ENCODE measurements at places on chromosomes 7 and 10. TPM values are rescaled to one million over a fixed set of nuclear protein-coding genes. Genes with fewer than 3 reads are reported as not detected.

ANKRD7 gene
- total RNA-seq, result not detected

NDUFB2 gene
- total RNA-seq, result 166 TPM

PRKG1 gene
- total RNA-seq, result 0.12 TPM

GPR85 gene
- total RNA-seq, result not detected

CDHR3 gene
- total RNA-seq, result 12.0 TPM

NRAP gene
- 0.05 TPM for total RNA-seq

LRIT2 gene
- total RNA-seq, result not detected

ECHDC3 gene
- total RNA-seq, result 27.9 TPM

COL28A1 gene
- total RNA-seq, result 7.3 TPM

- DNase-seq, result no peak
- no peak overlapping the region for H3K27ac ChIP-seq
- no peak overlapping the region for H3K4me3 ChIP-seq
- H3K27me3 ChIP-seq, result no peaks in the 10 kb centered on the region
- no peaks in the 10 kb centered on the region for H3K36me3 ChIP-seq
Measured at GRCh38 chr10:17878896-17879295, 69.7 kb downstream of the MRC1 start.

GRCh38 chr7:113892818-113893217, 26.0 kb downstream of the PPP1R3A start:
- H3K36me3 ChIP-seq, result no peaks in the 10 kb centered on the region
- H3K27me3 ChIP-seq, result no peaks in the 10 kb centered on the region
- H3K27ac ChIP-seq, result no peak overlapping the region
- no peak for DNase-seq

DNA sequence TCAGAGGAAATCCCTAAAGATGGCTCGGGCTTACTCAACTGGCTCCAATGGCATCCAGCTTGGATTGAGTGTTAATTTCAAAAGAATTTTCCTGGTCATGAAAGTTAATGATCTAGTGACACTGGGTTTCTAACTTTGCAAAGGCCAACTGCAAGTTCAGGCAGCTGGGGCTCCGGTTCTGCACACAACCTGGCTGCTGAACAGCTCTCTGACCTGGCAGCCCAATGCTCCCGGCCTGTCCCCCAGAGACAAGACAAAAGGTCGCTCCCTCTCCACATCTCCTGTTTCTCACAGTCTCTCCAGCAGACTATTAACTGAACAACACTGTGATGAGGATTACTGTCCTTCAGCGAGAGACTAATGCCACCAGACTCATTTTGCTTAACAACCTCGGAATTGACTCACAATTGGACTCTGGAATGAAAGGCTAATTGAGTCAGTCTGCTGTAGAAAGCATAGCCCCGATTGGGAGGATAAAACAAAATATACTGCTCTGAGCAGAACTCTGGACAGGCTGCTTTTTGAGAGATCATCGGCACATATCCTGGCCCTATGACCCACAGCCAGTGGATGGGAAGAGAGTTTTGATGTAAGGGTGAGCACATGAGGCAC, 174.5 kb downstream of the GFRA1 start:
- no peak overlapping the region for H3K4me3 ChIP-seq
- no peaks in the 10 kb centered on the region for H3K36me3 ChIP-seq
- no peak for DNase-seq
- no peaks in the 10 kb centered on the region for H3K4me1 ChIP-seq

DNA sequence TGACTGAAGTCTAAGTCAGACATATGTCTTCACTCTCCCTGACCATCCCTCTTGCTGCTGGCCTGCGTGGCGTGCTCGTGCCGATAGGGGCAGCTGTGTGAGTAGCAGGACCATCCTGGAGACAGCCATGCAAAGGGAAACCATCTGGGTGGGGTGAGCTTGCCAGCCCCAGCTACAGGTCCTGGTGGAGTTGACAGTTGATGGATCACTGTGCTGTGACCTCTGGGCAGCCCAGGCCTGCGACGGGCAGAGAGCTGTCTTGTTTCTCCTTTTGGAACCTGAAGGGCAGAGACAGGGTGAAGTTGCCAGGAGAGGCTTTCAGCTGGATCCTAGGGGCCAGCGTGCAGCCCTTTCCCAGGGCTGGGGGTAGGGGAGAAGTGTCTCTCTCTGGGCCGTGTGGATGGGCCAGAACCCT, 44.7 kb downstream of the GRK5 start:
- peaks cover 50% of the 10 kb centered on the region for H3K4me1 ChIP-seq
- no peaks in the 10 kb centered on the region for H3K36me3 ChIP-seq
- H3K4me3 ChIP-seq, result no peak overlapping the region

- H3K27me3 ChIP-seq, result no peaks in the 10 kb centered on the region
- H3K4me3 ChIP-seq, result no peak overlapping the region
- H3K36me3 ChIP-seq, result no peaks in the 10 kb centered on the region
- no peaks in the 10 kb centered on the region for H3K4me1 ChIP-seq
Measured at GRCh38 chr7:158141806-158142518, 445.7 kb downstream of the PTPRN2 start.

GRCh38 chr7:24920451-24921361, 59.3 kb downstream of the OSBPL3 start:
- no peak overlapping the region for H3K27ac ChIP-seq
- H3K27me3 ChIP-seq, result no peaks in the 10 kb centered on the region
- H3K4me1 ChIP-seq, result peaks cover 5% of the 10 kb centered on the region

DNA sequence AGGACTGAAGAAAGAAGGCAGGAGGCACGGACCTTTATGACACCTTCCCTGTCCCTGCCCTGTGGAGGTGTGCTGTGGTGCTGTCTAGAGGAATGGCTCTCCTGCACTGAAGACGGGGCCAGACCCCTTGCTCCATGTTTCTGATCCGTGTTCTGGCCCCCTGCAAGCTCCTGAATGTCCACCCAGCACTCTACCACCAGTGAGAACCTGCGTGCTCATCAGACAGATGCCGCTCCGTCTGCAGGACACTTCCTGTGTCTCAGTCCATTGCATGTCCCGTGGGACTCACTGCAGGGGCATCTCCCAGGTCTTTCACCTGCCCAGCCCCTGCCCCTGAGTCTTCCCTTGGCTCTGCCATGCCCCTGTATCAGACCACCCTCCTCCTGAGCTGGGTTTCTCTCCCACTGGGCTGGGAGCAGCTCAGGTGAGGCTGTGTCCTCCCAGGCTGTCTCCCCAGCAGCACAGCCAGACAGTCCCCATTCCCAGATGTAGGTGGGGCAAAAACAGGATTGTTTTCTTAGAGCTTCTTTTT, 278.3 kb upstream of the ZNF32 start:
- H3K4me1 ChIP-seq, result no peaks in the 10 kb centered on the region
- no peaks in the 10 kb centered on the region for H3K36me3 ChIP-seq
- H3K4me3 ChIP-seq, result no peak overlapping the region

GRCh38 chr7:77403957-77404356, 12.2 kb downstream of the GSAP start:
- no peak overlapping the region for H3K27ac ChIP-seq
- H3K27me3 ChIP-seq, result no peaks in the 10 kb centered on the region
- no peaks in the 10 kb centered on the region for H3K36me3 ChIP-seq
- H3K4me3 ChIP-seq, result no peak overlapping the region
- H3K4me1 ChIP-seq, result peaks cover 11% of the 10 kb centered on the region

- H3K27me3 ChIP-seq, result no peaks in the 10 kb centered on the region
- H3K36me3 ChIP-seq, result no peaks in the 10 kb centered on the region
- DNase-seq, result peak; percentile 81
- peaks cover 15% of the 10 kb centered on the region for H3K4me1 ChIP-seq
- peak within 1 kb of the TSS; percentile 94 for H3K27ac ChIP-seq
Measured at GRCh38 chr7:50564640-50565558, at the start of gene DDC. TSS of gene DDC (minus strand) at chr7:50565405. CDS start at chr7:50544085, 21,320 bp downstream.

DNA sequence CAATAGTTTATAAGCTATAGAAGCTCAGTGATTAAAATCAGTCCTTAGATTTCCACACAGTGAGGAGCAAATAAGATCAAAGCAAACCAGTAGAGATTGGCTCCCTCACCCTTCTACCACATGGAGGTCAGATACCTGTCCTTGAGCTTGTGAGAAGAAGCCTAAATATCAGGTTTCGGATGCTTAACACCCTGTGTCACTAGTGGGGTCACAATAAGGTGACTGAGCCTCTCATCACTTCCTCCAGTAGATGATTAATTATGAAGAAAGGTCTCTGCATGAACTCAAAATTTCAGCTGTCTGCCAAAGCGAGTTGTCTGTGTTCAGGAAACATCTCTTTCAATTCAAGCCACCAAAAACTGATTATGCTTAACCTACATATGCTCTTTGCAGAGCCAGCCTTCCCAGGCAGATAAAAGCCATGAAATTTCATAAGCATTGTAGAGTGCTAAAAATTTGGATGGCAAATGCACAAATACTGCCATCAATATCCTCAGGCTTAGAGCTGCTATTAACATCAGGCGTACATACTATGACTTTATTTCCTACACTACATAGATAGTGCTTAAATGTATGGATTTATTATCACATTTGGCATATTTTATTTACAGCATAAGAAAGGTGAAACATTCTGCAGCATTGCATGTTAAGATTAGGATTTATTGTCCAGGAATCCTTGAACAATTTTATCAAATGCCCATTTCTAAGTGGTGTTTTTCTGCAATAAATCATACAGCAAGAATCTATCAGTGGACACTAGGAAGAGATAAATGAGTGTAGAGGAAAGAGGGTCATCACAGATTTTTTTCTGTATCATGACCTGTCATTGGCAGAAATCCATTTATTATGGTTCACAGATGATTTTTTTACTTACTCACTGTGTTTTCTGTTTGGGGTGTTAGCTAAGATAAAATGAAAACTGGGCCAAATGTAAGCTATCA, 285.1 kb upstream of the SP8 start:
- H3K36me3 ChIP-seq, result no peaks in the 10 kb centered on the region
- no peak for DNase-seq
- H3K27me3 ChIP-seq, result no peaks in the 10 kb centered on the region
- no peaks in the 10 kb centered on the region for H3K4me1 ChIP-seq
- no peak overlapping the region for H3K27ac ChIP-seq

GRCh38 chr10:44186150-44186549, 198.7 kb downstream of the CXCL12 start:
- no peak overlapping the region for H3K4me3 ChIP-seq
- no peak overlapping the region for H3K27ac ChIP-seq

DNA sequence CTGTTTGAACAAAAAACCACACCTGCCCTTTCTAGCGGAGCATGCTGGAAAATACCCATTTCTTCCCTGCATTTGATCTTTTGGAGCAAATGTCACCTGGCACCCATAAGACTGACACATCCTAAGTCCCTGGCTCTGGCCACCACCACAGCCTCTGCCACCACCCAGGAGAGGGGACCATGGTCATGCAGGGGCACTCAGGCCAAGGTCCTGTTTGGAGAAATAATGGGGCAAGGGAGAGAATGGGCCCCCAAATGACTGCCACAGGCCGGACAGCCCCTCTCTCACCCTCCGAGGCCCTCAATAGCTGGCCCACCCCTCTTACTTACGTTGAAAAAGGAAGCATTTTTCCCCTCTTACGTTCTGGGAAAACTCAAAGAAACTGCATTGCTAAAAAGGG, 35.4 kb downstream of the RGS10 start:
- no peaks in the 10 kb centered on the region for H3K36me3 ChIP-seq
- no peaks in the 10 kb centered on the region for H3K4me1 ChIP-seq
- H3K27ac ChIP-seq, result no peak overlapping the region
- DNase-seq, result no peak
- H3K4me3 ChIP-seq, result no peak overlapping the region
- no peaks in the 10 kb centered on the region for H3K27me3 ChIP-seq

DNA sequence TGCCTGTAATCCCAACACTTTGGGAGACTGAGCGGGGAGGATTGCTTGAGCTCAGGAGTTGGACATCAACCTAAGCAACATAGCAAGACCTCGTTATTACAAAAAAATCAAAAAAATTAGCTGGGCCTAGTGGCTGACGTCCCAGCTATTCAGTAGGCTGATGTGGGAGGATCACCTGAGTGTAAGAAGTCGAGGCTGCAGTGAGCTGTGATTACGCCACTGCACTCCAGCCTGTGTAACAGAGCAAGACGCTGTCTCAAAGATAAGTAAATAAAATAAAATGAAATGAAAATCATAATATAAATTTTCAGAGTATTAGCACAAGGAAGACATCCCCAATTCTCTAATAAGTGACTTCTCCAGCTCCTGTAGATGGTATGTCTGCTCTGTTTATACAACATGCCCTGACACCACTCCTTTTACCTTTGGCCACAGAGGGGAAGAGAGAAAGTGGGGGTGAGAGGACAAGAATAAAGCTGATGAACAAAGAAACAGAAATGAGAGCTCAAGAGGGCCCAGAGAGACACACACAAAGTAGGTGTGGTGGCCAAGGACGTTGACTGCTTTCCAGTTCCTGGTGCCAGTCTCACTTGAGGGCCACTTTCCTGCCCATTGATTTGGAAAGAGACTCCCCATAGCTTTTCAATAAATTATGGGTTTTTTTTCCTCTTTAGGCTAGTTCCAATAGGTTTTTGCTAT, 62.9 kb downstream of the PTTG1IP2 start:
- no peak for DNase-seq
- no peaks in the 10 kb centered on the region for H3K27me3 ChIP-seq
- H3K27ac ChIP-seq, result no peak overlapping the region
- H3K4me1 ChIP-seq, result no peaks in the 10 kb centered on the region
- H3K4me3 ChIP-seq, result no peak overlapping the region

- H3K4me1 ChIP-seq, result peaks cover 4% of the 10 kb centered on the region
- H3K27ac ChIP-seq, result no peak overlapping the region
- no peaks in the 10 kb centered on the region for H3K36me3 ChIP-seq
Measured at GRCh38 chr7:130189343-130189742, 15.9 kb downstream of the TMEM209 start.

GRCh38 chr10:13823096-13823708, 236.4 kb downstream of the PRPF18 start:
- no peaks in the 10 kb centered on the region for H3K36me3 ChIP-seq
- no peak for DNase-seq
- peaks cover 3% of the 10 kb centered on the region for H3K27me3 ChIP-seq
- H3K4me3 ChIP-seq, result no peak overlapping the region
